ENCODE measurements at places on chromosomes 6 and 20.

GRCh38 chr6:143741480-143741879, 63.7 kb downstream of the PHACTR2 start:
- DNase-seq, result no peak

DNA sequence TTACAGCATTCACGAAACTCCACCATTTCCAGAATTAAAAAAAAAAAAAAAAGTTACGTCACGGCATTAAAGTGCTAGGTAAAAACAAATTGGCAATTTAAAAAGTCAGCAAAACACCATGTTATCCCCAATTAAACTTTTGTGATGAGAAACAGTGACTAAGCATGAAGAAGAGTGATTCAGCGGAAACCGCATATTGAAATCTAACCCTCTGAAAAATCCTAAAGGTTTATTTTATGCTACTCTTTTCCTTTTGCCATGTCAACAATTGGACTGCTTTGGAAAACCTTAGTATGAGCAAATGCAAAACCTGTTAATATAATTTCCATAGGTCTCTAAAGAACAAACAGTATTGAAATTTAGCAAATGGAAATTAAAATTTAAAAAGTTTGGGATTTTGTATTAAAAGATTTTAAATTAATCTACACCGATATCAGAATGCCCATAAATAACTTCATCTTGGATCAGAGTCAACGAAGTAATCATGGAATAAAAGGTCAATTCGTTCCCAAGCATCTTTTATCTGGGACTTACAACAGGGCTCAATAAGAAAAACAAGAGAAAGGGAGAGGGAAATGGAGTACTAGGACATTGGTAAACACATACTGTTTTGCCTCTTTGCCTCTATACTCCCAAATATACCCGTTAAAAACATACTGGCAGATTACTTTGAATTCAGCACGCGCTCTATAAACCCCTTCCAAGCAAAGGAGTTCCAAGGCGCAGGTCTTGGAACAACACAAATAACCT, 1.1 kb downstream of the FBXO30 start:
- no peak for DNase-seq

GRCh38 chr6:83815631-83816272, 37.4 kb upstream of the RIPPLY2 start:
- no peak for DNase-seq

DNA sequence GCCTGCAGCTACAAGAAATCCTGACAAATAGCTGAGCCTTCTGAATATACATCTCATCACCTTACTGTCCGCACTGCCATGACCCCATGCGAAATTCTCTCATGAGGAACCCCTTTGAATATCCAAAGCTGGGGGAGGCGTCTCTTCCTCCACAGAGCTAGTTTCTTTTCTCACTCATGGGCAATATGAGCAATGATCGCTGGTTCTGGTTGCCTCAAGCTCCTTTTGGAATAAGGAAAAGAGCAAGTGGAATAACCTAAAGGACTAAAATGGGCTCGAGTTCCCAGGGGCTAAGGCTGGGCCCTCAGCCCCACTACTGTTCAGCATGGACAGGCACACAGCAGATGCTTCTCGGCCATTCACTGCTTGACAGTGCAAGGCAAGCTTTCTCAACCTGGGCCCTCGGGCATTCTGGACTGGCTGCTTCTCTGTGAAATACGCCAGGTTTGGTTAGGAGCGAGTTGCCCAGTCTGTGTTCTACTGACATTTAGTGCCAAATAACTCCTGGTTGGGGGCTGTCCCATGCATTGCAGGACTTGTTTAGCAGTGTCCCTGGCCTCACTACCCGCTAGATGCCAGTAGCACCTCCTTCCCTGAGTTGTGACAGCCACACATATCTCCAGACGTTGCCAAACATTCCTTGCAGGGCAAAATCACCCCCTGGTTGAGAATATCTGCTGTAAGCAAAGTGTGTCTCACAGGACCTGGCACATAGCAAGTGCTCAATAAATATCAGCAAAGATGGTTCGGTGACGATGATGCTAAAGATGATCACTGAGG, 156.8 kb downstream of the CEBPB start:
- no peak for DNase-seq

- no peak for DNase-seq
These were observed 112.8 kb upstream of the PRND start for GRCh38 chr20:4608861-4609260.

GRCh38 chr6:22153384-22154158, 143.3 kb downstream of the PRL start:
- no peak for DNase-seq

DNA sequence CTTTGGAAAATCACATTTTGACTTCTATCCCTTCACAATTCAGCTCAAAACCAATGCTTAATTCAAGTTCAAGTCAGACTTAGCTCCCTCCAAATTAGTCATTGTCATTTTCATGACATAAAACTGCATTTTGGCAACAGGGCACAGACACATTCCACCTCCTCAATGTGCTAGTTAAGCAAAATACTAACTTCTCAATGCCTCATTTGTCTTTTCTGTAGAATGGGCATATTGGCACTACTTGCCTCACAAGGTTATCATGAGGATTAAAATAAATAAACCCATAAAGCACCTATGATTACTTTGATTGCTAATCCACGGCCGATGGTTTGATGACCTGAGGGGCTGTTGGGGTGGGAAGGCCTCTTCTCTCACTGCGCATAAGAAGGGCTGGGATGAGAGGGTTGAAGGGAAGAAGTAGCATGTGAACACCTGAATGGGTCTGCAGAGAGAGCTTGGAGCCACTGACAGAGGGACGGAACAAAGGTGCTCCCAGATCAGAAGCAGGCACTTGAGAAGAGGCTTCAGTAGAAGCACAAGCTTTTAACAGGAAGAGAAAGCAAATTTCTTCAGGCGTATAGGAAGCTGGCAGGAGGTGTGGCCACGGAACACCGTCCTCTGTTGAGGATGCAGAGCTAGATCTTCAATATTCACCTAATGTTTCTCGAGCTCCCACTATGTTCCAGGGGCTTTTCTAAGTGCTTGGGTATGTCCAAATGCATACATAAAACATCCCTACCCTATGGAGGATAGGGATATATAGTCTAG, 11.7 kb upstream of the TBC1D7 start:
- DNase-seq, result no peak

DNA sequence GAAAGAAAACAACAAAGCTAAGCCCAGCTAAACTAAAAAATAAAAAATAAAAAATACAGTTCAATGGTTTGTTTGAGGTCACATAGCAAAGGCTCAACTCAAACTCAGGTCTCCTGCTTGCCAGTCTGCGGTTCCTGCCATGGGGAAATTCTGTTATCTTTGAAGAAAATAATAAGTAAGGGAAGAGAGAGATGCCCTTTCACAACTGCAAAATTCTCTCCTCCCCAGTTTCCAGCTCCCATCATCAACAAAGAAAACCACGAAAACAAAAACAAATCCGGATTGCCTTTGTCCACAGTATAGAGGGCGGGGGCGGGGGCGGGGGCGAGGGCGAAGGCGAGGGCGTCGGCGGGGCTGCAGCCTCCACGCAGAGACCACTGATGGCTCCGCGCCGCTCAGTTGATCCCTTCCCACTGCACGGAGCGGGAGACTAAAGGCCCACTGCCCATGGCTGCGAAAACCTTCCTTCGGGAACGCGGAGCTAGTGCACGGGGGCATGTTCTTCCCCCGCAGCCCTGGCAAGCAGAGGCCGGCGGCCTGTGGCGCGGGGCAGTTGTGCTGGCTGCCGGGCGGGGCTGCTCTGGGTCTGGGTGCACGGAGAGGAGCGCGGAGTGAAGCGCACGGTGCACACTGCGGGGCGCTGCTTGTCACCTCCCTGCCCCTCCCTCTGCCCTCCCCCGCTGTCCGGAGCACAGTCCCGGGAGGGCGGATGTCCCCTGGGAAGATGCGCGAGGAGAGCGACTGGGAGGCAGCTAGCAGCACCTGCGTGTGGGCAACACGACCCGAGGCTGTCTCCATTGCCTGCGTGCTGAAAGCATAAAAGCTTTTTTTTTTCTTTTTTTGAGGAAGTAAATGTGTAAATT, 54.1 kb upstream of the TPD52L1 start:
- DNase-seq, result peak; percentile 18

- no peak for DNase-seq
These were observed 143.0 kb downstream of the FNDC1 start for GRCh38 chr6:159312206-159312605.

DNA sequence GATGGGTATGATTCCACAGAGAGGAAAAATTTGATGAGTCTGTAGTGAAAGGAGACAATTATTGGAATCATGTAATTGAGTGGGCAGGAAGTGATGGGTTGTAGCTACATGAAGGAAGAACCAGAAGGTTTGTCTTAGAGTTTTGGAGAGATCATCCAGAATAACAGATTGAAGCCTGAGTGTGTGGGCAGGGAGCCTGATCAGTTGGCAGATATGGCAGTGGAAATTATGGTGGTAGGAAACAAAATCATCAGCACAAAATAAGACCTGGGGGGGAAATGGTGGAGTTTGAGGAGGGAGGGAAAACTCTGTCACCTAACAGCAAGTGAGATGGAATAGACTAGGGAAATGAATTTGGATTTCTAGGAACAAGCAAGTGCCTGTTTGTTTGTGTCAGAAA, 606.6 kb upstream of the MAP3K7 start:
- no peak for DNase-seq

DNA sequence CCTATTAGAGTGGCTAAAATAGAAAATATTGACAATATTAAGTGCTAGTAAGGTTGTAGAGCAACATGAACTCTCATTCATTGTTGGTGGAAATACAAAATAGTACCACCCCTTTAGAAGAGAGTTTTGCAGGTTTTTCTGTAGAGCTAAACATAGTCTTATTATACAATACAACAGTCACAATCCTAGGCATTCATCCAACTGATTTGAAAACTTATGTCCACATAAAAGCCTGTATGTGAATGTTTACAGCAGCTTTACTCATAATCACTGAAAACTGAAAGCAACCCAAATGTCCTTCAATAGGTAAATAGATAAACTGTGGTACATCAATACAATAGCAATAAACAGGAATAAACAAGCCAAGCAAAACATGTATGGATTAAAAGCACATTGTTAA, 162.6 kb upstream of the PRND start:
- DNase-seq, result no peak

- DNase-seq, result peak; percentile 26
These were observed 5.0 kb downstream of the ANKRD60 start for GRCh38 chr20:58223358-58223941.

GRCh38 chr6:18004256-18004985, 17.0 kb upstream of the KIF13A start:
- no peak for DNase-seq

- no peak for DNase-seq
These were observed 881 bp upstream of the MCM3 start for GRCh38 chr6:52285177-52286068.

- no peak for DNase-seq
These were observed 92.6 kb downstream of the PDE7B start for GRCh38 chr6:135944120-135944519.

GRCh38 chr6:101401792-101402621, 8.5 kb downstream of the GRIK2 start:
- DNase-seq, result no peak

DNA sequence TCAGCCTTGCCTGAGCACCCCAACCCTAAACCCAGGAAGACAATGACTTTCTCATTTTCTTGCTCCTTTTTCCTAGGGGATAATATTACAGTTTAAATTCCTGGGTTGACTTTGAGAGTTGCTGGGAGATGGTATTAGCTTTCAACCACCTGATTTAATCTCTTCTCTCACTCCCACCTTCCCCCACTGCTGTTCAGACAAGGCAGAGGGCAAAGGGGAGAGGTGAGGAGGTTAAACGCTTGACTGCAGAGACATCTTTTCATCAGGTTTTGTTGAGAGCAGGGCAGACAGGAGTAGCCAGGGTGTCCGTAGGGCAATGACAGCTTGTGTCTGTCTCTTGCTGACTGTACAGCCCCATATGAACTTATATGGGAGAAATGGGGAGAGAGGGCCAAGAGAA, 811.2 kb downstream of the MAFB start:
- DNase-seq, result no peak

- DNase-seq, result no peak
These were observed 73.7 kb upstream of the HIVEP1 start for GRCh38 chr6:11938285-11938890.

- no peak for DNase-seq
These were observed 53.1 kb downstream of the PREX1 start for GRCh38 chr20:48774696-48775095.

GRCh38 chr6:97630604-97631003, 347.6 kb upstream of the MMS22L start:
- no peak for DNase-seq

DNA sequence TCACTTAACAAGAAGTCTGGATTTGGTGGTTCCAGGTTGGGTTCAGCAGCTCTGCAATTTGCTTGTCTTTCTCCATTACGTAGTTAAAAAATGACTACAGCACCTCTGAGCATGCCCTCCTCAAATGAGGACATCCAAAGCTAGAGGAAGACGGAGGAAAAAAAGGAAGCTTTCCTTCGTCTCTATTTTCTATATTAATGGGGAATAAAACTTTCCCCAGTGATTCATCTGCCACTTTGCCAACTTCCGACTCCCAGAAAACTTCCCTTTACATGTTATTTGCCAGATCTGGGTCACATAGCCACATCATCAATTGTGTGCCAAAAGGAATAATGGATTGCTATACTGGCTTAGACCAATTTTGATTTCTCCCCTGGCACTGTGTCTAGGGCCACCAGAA, 69.5 kb downstream of the ZFAND3 start:
- DNase-seq, result no peak

GRCh38 chr6:136696783-136697364, 95.4 kb downstream of the MAP3K5 start:
- DNase-seq, result no peak

DNA sequence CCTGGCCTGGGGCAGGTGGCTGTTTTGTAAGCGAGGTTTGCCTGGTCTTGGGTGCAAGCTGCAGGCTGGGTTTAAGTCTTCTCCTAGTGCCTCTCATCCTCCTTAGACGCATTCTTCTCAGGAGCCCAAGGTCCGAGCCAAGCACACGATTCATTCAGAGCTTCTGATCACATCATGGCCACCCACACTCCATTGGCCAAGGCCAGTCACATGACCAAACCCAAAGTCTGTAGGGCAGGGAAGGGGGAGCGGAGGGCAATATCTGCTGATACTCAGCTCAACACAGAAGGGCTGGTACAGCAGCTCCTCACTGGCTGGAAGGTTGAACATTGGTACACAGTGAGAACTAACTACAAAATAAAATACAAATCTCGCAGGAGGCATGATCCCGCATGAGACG, 177.2 kb upstream of the AFDN start:
- DNase-seq, result no peak

DNA sequence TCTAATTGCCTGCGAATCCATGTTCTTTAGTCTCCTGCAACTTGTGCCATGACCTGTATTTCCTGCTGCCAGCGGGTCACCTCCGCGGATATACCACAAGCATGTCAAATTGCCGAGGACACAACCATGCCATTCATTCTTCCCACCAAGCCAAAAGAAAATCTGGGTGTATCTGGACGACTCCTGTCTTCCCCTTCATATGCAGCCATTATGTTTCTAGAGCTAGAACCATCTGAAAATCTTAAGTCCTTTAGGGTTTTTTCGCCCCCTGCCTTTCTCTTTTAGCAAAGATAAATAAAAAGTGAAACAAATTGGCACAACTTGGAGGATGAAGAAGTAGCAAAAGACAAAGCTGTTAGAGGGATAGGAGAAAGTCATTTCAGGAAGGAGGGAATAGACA, 242.6 kb downstream of the ARID1B start:
- no peak for DNase-seq

Data from activated CD4-positive, alpha-beta T cell treated with anti-CD3 and anti-CD28 coated beads, Interleukin-2, amount 50 U/mL, for 48 hours (primary cell).